ENCODE measurements at places on chromosomes 13 and 19. TPM values are rescaled to one million over a fixed set of nuclear protein-coding genes. Genes with fewer than 3 reads are reported as not detected.
A peak's percentile ranks its signal among the peaks of the same experiment; 100 is the strongest.

DNA sequence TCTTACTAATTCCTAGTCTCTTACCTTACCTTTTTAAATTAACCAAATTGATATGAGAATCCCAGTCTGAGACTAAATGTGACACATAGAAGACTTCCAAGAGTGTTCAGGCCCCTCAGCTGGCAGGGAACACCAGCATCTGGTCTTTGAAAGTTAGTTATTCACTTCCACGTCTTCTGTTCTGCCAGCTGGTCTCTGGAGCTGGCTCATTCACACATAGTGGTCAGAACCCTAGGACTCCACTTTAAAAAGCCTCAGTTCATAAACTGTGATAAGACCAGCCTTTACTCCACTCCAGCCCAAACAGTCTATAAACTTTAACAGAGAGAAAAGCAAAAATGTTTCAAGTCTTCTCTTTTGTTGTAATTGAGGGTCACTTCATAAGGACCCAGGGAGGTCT, 263.0 kb downstream of the DCT start:
- no peaks in the 10 kb centered on the region for H3K4me1 ChIP-seq
- no peak overlapping the region for H3K4me3 ChIP-seq
- no peaks in the 10 kb centered on the region for H3K36me3 ChIP-seq
- H3K27me3 ChIP-seq = no peaks in the 10 kb centered on the region

DNA sequence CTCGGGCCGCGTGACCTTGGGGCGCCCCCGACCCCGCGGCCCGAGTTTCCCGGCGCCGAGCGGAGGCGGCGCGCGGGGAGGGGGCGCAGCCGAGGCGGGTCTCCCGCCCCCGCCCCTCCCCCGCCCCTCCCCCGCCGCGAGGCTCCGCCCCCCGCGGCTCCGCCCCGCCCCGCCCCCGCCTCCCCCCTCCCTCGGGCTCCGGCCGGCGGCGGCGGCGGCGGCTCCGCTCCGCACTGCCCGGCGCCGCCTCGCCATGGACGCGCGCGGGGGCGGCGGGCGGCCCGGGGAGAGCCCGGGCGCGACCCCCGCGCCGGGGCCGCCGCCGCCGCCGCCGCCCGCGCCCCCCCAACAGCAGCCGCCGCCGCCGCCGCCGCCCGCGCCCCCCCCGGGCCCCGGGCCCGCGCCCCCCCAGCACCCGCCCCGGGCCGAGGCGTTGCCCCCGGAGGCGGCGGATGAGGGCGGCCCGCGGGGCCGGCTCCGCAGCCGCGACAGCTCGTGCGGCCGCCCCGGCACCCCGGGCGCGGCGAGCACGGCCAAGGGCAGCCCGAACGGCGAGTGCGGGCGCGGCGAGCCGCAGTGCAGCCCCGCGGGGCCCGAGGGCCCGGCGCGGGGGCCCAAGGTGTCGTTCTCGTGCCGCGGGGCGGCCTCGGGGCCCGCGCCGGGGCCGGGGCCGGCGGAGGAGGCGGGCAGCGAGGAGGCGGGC, at the start of gene HCN2:
HCN2 (plus strand) TSS at position 189 of the 703 bp plus-strand sequence; CDS start at position 254, 65 bp downstream.
- H3K36me3 ChIP-seq = no peaks in the 10 kb centered on the region
- H3K4me1 ChIP-seq = peaks cover 8% of the 10 kb centered on the region
- H3K27me3 ChIP-seq = peaks cover 51% of the 10 kb centered on the region
- H3K27ac ChIP-seq = no peak within 1 kb of the TSS

DNA sequence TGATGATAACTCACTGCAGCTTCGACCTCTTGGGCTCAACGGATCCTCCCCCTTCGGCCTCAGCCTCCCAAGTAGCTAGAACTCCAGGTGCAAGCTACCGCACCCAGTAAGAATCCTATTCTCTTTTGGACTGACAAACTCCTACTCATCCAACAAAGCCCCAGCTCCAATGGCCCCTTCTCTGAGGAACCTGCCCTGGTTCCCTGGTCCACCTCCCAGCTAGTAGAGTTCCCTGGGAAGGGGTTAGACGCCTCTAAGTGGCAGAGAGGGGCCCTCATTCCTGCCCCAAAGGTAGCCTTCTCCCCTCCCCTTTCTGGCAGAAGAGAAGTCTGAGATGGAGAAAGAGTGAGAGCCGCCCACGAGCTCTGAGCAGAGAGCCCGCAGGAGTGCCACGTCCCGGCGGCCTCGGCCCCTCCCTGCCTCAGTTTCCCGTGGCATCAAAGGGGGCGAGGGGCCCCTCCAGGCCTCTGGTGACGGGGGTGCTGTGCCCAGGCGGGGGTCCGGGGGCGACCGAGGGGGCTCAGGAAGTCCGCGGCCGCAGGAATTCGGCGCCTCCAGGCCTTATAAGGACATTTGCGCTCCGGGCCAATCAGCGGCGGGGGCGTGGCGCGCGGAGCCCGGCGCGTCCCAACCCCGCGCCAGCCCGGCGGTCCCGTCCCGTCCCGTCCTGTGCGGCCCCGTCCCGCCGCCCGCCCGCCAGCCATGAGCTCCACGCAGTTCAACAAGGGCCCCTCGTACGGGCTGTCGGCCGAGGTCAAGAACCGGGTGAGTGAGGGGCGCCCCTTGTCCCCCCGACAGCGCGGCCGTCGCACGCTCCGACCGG, at the start of gene CNN2:
CNN2 (plus strand) TSS at position 649 of the 823 bp plus-strand sequence; CDS start at position 703, 54 bp downstream.
- peaks cover 36% of the 10 kb centered on the region for H3K4me1 ChIP-seq
- peak; percentile 93 for DNase-seq
- no peaks in the 10 kb centered on the region for H3K27me3 ChIP-seq
- H3K4me3 ChIP-seq = peak within 1 kb of the TSS; percentile 97
- H3K27ac ChIP-seq = peak within 1 kb of the TSS; percentile 98

- no peak for DNase-seq
- no peaks in the 10 kb centered on the region for H3K36me3 ChIP-seq
- peaks cover 45% of the 10 kb centered on the region for H3K4me1 ChIP-seq
- no peak overlapping the region for H3K4me3 ChIP-seq
- no peak overlapping the region for H3K27ac ChIP-seq
Observed at GRCh38 chr19:4980067-4980466, 11.2 kb downstream of the KDM4B start.

- H3K27me3 ChIP-seq = no peaks in the 10 kb centered on the region
- H3K27ac ChIP-seq = no peak overlapping the region
- no peaks in the 10 kb centered on the region for H3K36me3 ChIP-seq
- H3K4me3 ChIP-seq = no peak overlapping the region
- H3K4me1 ChIP-seq = no peaks in the 10 kb centered on the region
Observed at GRCh38 chr19:53795019-53795418, 29.1 kb downstream of the NLRP12 start.

- no peaks in the 10 kb centered on the region for H3K4me1 ChIP-seq
- H3K4me3 ChIP-seq = no peak overlapping the region
- no peak overlapping the region for H3K27ac ChIP-seq
Observed at GRCh38 chr13:90709319-90709718, 638.2 kb upstream of the MIR17HG start.

GRCh38 chr13:77338329-77338728, 11.4 kb upstream of the MYCBP2 start:
- no peak for DNase-seq
- no peaks in the 10 kb centered on the region for H3K36me3 ChIP-seq
- no peaks in the 10 kb centered on the region for H3K27me3 ChIP-seq
- no peak overlapping the region for H3K27ac ChIP-seq

DNA sequence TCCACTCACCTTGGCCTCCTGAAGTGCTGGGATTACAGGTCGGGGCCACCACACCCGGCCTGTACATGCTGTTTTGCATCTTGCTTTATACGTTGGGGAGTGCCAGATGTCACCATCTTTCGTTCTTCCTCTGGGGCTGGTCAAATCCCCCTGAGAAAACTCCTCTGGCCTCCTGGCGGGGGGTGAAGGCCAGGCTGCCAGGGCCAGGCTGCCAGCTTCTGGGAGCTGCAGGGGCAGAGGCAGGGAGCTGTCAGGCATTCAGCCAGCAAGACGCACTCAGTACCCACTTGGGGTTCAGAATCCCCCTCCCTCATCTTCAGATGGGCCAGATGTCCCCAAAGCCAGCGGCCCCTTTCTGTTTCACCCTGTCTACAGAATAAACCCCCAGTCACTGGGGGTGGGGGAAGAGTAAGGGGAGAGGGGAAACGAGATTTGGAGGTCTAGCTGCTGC, 16.1 kb downstream of the ZSWIM9 start:
- H3K27me3 ChIP-seq = no peaks in the 10 kb centered on the region
- no peaks in the 10 kb centered on the region for H3K36me3 ChIP-seq
- H3K4me1 ChIP-seq = no peaks in the 10 kb centered on the region
- H3K4me3 ChIP-seq = no peak overlapping the region

DNA sequence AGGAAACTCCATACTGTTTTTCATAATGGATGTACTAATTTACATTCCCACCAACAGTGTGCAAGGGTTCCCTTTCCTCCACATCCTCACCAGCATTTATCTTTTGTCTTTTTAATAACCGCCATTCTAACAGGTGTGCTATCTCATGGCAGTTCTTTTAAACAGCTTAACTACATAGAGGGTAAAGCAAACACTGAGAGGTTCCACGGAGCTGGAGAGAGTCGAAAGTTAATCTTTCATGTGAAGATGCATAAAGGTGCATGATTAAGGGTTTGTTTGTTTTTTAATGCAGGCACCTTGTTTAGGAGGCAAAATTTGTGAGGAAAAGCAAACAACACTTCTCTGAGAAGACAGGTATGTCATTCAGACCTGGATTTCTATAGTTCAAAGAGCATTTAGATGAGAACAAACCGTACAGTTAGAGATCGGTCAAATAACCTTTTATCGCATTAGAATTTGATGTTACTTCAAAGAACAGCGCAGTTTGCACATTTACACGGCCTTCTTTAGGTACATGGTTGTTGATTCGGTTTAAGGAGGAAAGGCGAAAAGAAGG, 193.9 kb downstream of the RBM26 start:
- no peaks in the 10 kb centered on the region for H3K36me3 ChIP-seq
- DNase-seq = no peak
- H3K27ac ChIP-seq = no peak overlapping the region
- H3K4me1 ChIP-seq = no peaks in the 10 kb centered on the region
- no peaks in the 10 kb centered on the region for H3K27me3 ChIP-seq
- no peak overlapping the region for H3K4me3 ChIP-seq

DNA sequence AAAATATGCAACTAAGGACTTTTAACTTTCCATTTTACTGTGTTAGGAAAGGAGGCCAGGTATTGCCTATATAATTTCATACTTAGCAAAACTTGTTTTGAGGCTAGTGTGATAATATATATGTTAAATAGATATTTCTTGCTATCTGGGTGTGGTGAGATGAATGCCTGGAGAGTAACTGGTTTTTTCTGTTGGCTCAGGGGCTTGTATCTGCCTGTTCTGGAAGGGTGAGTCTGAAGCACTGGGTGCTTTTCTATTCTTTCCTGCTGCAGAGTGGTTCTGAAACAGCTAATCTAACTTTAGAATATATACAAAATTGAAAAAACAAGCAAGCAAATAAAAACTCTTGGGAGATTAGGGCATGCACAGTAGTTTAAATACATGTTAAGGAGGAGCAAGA, 64.6 kb upstream of the MYCBP2 start:
- H3K27me3 ChIP-seq = no peaks in the 10 kb centered on the region
- H3K27ac ChIP-seq = no peak overlapping the region
- no peaks in the 10 kb centered on the region for H3K36me3 ChIP-seq
- no peak for DNase-seq
- H3K4me3 ChIP-seq = no peak overlapping the region
- no peaks in the 10 kb centered on the region for H3K4me1 ChIP-seq

DNA sequence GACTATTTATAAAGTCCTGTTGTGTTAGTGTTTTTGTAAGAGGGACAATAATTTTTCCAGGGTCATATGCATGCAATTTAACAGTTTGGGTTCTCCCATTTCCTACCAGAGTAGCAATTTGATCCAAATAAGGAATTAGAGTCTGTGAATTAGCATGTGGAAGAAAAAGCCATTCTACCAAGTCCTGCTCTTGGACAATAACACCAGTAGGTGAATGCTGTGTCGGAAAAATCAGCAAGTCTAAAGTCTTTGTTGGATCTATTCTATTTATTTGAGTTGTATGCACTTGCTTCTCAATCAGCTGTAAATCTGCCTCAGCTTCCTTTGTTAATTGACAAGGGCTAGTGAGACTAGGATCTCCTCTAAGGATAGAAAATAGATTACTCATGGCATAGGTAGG, 21.4 kb upstream of the IL17D start:
- no peak overlapping the region for H3K27ac ChIP-seq
- no peak overlapping the region for H3K4me3 ChIP-seq
- no peak for DNase-seq
- H3K36me3 ChIP-seq = no peaks in the 10 kb centered on the region
- no peaks in the 10 kb centered on the region for H3K4me1 ChIP-seq
- no peaks in the 10 kb centered on the region for H3K27me3 ChIP-seq

DNA sequence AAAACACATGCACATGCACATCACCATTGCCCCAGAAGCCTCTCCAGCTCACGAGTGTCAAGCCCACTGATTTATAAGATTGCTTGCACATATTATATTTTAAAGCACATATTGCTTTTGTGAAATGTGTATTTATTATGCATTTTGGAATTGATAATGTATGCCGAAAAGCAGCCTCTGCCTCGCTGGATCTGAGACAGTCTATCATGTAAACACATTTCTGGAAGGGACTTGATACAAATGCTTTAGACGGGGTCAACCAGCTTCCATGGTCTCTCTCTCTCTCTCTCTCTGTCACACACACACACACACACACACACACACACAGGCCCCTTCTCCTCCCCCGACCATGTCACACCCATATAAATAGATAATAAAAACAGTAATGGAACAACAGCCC, 203.8 kb downstream of the TUBA3C start:
- no peaks in the 10 kb centered on the region for H3K4me1 ChIP-seq
- H3K4me3 ChIP-seq = no peak overlapping the region
- DNase-seq = no peak

GRCh38 chr13:50421473-50422130, 406.4 kb downstream of the KCNRG start:
- DNase-seq = no peak
- no peak overlapping the region for H3K27ac ChIP-seq
- no peaks in the 10 kb centered on the region for H3K36me3 ChIP-seq
- no peaks in the 10 kb centered on the region for H3K27me3 ChIP-seq
- H3K4me1 ChIP-seq = peaks cover 5% of the 10 kb centered on the region

GRCh38 chr13:34246511-34246910, 428.6 kb downstream of the RFC3 start:
- no peak overlapping the region for H3K27ac ChIP-seq
- H3K36me3 ChIP-seq = no peaks in the 10 kb centered on the region
- no peak overlapping the region for H3K4me3 ChIP-seq
- no peak for DNase-seq
- no peaks in the 10 kb centered on the region for H3K4me1 ChIP-seq

DNA sequence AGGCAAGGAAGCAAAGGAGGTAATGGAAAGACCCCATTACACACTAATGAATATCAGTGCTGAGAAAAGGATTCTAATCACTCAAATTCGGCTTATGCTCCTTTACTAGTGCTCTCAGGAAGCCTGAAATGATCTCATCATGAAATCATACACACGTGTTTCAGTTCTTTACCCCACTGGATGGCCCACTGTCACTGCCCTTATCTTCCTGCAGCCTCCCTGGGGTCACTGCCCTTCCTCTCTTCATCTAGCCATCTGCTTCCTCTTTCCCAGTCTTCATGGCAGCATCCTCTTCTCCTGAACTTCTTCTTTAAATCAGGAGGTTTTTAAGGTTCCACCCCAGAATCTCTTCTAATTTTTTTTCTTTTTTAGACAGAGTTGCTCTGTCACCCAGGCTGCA, 27.9 kb upstream of the EEF1AKMT1 start:
- H3K4me3 ChIP-seq = no peak overlapping the region
- no peaks in the 10 kb centered on the region for H3K27me3 ChIP-seq
- peaks cover 3% of the 10 kb centered on the region for H3K4me1 ChIP-seq
- H3K27ac ChIP-seq = no peak overlapping the region

VSTM2B gene
- total RNA-seq = not detected

TJP3 gene
- total RNA-seq = 23.0 TPM

Data from upper lobe of right lung (tissue), 1 donor.